GM12865 (cell line): ENCODE measurements at places on chromosomes 13 and 19.

DNA sequence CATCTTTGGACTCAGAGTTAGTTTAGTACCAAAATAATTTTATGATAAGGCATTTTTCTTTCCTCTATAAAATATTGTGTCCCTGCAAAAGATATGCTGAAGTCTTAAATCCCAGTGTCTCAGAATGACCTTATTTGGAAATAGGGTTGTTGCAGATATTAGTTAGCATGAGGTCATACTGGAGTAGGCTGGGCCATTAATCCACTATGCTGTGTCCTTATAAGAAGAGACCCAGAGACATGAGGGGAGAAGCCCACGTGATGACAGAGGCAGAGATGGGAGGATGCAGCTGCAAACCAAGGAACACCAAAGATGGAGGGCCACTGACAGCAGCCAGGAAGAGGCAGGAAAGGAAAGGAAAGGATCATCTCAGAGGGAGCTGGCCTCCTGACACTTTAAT is 6.4 kb downstream of the POGLUT2 start:
- DNase-seq: no peak

DNA sequence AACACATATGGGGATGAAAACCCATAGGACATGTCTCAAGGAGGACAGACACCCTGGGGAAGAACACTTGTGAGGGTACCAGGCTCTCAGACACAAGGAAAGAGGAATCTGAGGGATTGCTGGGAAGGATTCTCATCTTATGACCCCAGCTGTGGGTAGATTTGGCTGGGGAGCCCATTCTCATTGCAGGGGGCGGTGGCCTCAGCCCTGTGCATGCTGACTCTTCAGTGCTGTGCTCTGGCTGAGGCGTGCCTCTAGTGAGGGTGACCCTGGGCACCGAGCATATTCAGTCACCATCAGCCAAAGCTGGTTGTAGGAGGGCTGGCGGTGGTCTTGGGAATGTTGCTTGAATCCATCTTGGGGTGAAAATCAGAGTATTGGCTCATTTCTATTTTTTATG is 140.7 kb downstream of the TM9SF2 start:
- no peak for DNase-seq

GRCh38 chr13:44158098-44158521 is 215.5 kb upstream of the SERP2 start:
- no peak for DNase-seq

DNA sequence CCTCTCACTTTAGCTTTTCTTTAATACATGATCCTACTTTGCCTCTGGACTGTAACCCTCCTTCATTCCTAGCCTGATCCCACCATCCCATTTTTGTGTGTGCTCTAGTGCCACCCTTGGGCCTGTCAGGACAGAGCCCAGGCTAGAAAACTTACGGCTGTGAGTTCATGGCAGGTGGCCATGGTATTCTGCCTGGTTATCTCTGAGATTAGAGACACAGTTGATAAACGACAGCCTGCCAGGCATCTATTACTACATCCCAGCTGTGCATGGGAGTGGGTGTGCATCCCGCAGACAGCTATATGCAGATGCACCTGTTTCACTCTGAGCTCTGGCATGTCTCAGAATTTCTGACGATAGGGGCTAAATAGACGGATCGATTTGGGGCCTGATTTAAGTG is 110.9 kb downstream of the HS6ST3 start:
- no peak for DNase-seq
